Central memory CD4-positive, alpha-beta T cell (primary cell): ENCODE measurements at places on chromosomes 5 and 9.

DNA sequence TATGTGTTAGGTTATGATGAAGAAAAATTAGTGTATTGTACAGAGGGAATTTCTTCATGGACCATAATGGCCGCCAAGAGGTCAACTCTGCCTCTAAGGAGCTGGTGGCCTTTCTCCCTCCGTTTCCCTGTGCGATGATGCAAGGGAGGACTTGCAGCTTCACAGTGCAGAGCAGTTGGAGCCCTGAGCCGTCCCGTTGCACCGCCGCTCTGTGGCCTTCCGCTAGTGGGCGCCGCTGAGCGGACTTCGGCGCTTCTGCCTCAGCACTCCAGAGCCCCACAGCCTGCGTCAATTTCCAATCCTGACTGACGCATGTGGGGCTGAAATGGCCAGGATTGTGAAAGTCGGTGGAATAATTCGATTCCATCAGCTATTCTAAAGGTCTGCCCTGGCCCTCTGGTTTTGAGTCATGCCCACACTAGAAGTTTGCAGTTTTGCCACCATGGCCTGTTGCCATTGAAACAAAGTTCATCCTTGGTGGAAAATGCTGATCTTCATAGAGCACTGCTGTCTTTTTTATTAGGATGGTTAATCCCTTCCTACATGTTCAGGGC, 22.7 kb upstream of the LECT2 start:
- DNase-seq: peak; percentile 21

DNA sequence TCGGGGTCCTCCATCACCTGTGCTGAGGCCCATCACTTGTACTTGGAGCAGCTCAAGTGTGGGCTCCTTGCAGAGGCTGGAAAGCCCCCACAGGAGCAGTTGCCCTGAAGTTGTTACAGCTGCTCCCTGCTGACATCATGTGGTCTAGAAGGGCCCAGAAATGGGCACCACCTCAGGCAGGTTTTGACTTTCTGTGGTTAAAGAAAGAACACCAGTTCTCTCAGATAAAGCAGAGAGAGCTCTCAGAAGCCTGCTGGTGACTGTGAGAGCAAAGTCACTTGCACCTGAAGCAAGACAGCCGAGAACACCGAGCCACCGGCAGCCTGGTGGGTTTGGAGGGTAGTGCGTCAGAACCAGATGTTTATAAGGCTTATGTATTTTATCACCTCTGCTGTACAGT, 70.4 kb downstream of the MVB12B start:
- peak; percentile 68 for DNase-seq

GRCh38 chr5:158354958-158355357, 496.0 kb upstream of the CLINT1 start:
- DNase-seq: no peak

GRCh38 chr9:72907421-72907820, 45.4 kb downstream of the ALDH1A1 start:
- DNase-seq: no peak

- DNase-seq: peak; percentile 44
Observed at GRCh38 chr5:179608131-179608581, 15.3 kb downstream of the HNRNPH1 start.

- no peak for DNase-seq
Observed at GRCh38 chr9:99782962-99783718, 38.5 kb upstream of the NR4A3 start.

DNA sequence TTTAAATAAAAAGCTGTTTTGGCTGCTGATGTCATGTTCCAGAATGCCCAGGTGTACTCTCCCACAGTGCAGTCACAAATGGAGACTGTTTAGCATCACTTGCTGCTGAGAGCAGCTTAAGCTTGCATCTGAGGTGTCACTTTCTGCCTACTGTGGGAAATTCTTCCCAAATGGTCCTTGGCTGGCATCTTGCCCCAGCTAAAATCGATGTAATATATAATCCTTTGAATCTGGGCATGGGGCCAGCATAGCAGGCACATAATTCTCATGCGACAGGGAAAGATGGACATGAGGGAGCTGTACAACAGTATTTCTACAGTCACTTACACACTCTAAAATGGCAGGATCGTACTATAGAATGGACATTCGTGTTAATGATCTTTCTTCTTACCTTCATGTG, 144.3 kb downstream of the MACIR start:
- no peak for DNase-seq

GRCh38 chr5:169142264-169142970, 158.5 kb downstream of the SLIT3 start:
- DNase-seq: no peak

GRCh38 chr5:157947156-157947555, 88.2 kb upstream of the CLINT1 start:
- no peak for DNase-seq

DNA sequence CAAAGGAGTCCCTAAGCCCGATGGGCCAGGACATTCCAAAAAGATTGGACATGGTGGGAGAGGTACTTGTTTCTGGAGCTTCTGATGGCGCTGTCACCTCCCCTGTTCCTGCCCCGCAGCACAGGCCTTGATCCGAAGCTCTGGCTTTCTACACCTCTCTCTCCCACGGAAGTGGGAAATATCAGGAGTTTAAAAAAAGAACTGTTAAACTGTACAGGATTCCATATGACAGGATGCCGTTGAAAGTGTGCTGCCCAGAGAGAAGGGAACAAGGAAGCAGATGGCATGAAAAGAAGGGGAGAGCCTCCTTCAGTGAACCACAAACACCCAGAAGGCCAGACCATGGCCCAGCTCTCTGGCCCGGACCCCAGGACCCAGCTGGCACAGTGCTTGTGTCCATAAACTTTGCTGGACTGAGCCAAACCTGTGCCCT, 26.8 kb upstream of the SLC2A8 start:
- DNase-seq: no peak

DNA sequence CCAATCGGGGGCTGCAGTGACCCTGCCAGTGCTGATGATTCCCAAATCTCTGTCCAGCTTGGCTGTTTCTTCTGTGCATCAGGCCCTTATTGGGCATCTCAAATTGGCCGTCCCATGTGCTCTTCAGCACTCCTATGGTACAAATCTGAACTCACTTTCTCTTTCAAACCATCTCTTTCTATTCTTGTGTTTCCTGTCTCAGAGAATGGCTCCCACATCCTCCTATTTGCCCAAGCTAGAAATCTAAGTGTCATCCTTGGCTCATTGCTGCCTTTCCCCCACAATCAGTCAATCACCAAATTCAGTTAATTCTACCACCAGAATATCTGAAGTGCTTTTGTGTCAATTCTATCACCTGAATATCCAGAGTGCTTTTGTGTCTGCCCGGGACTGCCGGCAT, 336.6 kb downstream of the CWC27 start:
- no peak for DNase-seq

- no peak for DNase-seq
Observed at GRCh38 chr9:36664806-36665205, 92.1 kb downstream of the MELK start.

DNA sequence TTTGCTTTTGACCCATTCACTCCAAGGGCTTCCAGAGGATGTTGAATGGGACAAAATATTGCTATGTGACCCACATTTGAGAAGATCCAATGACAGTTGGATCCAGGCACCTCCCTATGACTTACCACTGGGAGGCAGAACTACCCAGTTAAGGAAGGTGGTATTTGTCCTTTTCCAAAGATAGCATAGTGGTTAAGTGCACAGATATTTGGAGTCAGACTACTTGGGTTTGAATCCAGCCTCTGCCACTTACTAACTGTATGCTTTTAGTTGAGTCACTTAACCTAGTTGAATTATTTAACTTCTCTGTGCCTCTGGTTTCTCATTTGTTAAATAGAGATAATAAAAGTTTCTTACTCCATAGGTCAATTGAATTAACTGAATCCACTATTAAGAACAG, 74.5 kb upstream of the PALM2AKAP2 start:
- no peak for DNase-seq

DNA sequence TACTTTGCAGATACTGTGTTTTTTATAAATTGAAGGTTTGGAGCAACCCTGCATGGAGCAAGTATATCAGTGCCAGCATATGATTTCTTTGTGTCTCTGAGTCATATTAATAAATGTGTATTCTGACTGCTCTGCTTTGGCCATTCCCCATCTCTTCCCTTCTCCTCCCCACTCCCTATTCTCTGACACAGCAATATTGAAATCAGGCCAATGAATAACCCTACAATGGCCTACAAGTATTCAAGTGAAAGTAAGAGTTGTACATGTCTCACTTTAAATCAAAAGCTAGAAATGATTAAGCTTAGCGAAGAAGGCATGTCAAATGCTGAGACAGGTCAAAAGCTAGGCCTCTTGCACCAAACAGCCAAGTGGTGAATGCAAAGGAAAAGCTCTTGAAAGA, 82.2 kb upstream of the TLX3 start:
- no peak for DNase-seq

GRCh38 chr5:15255576-15255975, 244.4 kb upstream of the FBXL7 start:
- no peak for DNase-seq

DNA sequence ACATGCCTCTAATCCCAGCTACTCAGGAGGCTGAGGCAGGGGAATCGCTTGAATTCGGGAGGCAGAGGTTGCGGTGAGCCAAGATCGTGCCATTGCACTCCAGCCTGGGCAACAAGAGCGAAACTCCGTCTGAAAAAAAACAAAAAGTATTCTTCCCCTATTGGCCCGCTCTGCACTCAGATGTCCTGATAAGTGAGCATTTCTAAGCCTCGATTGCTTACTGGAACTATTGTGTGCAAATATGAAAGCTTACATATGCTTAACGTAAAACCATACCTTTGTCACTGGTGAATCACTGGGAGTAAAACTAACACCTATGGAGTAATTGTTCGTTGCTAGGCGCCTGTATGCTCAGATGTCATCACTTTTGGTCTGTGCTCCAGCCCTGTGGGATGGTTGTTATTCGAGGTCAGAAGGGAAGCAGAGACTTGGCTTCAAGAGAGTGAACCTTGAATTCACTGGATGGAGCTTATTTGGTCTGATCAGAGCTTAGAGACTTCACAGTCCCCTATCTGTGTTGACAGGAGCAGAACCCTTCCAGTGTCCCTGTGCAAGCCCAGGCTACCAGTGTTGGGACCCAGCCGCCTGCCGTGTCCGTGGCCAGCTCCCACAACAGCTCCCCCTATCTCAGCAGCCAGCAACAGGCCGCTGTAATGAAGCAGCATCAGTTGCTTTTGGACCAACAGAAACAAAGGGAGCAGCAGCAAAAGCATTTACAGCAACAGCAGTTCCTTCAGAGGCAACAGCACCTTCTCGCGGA, 25.3 kb upstream of the LTC4S start:
- no peak for DNase-seq
